ENCODE measurements at places on chromosomes 12 and 14.

DNA sequence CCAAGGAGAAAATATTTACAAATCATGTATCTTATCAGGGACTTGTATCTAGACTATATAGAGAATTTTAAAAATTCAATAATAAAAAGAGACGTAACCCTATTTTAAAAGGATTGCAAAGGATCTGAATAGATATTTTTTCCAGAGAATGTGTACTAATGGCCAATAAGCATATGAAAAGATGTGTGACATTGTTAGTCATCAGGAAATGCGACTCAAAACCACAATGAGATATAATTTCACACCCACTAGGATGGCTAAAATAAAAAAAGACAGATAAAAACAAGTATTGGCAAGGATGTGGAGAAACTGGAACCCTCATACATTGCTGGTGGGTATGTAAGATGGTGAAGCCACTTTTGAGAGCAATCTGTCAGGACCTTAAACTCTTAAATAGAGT, 141.9 kb upstream of the BMP4 start:
- DNase-seq = no peak

- no peak for DNase-seq
Observed at GRCh38 chr14:23125933-23126524, 7.0 kb upstream of the CEBPE start.

GRCh38 chr12:94025068-94025467, 123.3 kb upstream of the PLXNC1 start:
- no peak for DNase-seq

- DNase-seq = no peak
Observed at GRCh38 chr12:39763890-39764169, 144.2 kb upstream of the ABCD2 start.

GRCh38 chr14:101449114-101449513, 112.2 kb upstream of the DIO3 start:
- no peak for DNase-seq
